ENCODE measurements at places on chromosomes 11 and 22.

GRCh38 chr22:37482244-37482643 is 3.9 kb downstream of the MFNG start:
- DNase-seq, result no peak

- no peak for DNase-seq
Measured at GRCh38 chr11:76742902-76743301, 40.3 kb upstream of the TSKU start.

DNA sequence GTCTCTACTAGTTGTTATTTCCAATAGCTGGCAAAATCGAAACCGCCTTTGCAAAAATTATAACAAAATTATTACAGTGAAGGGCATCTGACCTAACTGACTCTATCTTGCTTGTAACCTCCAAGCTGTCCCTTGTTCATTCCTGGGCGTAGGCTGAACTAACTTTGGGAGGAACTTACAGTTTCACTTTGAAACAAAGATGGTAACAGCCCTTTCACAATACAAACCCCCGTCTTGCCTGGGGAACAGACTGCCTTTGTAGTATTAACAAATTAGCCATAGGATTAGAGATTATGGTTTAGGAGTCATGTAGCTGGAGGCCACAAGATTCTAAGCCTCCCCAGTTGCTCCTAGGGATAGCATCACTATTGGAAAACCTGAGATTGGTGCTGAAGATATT is 131.6 kb upstream of the HSD17B12 start:
- no peak for DNase-seq

DNA sequence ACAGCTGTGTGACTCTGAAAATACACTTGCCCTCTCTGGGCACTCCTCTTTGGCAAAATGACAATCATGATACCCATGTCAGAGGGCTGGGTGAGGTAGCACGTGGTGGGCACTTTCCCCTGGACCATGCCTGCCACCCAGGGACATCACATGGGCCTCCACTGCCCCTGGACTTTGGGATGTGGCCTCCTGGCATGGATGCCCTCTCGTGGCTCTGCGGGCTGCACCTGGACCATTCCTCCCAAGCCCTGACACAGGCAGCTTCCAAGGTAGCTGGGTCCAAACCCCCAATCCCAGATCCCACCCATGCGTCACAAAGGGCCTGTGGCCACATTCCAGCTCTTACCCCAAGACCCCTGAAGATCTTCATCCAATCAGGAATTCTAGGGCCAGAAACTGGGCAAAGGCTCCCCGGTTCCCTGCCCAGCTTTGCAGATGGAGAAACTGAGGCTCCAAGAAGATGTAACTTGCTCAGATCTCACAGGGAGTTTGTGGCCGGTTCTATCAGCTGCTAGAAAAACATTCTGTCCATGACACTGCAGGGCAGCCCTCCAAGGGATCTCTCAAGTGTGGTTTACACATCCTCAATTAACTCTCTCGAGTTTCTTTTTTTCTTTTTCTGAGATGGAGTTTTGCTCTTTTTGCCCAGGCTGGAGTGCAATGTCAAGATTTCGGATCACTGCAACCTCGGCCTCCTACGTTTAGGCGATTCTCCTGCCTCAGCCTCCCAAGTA is 35.4 kb upstream of the CYB5R3 start:
- no peak for DNase-seq

DNA sequence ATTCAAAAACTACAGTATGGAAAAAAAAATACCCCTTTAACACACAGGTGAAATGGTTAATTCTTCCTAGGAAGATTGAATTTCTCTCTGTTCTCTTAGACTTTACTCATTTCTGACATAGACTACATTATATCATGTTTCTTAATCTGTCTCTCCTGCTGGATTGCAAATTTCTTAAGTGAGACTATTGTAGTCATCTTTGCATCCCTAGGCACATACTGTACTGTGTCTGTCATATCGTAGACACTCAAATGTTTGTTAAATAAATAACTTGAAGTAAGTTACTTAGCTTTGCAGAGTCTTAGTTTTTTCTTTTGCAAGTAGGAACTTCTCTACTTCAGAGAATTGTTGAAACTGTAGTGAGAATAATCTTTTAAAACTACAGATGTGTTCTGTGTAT is 58.7 kb downstream of the FAM83F start:
- no peak for DNase-seq

DNA sequence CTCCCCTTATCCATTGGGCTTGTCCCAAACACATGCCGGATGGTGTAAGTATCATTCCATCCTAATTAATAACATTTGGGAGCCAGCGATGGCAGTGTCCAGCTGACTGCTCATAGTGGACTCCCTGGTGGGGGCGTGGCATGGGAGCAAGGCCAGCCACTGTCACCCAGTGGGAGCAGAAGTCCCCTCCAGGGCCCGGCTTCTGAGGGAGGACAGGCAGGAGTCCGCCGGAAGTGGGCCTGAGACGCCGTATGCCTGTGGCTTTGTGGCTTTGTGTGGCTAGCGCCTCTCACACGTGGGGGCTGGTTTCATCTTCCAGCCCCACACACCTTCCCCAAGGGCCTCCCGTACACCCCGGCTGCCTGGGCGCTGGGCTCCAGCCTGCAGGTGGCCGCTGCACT is 124.5 kb downstream of the KCNQ1 start:
- DNase-seq, result peak; percentile 40

DNA sequence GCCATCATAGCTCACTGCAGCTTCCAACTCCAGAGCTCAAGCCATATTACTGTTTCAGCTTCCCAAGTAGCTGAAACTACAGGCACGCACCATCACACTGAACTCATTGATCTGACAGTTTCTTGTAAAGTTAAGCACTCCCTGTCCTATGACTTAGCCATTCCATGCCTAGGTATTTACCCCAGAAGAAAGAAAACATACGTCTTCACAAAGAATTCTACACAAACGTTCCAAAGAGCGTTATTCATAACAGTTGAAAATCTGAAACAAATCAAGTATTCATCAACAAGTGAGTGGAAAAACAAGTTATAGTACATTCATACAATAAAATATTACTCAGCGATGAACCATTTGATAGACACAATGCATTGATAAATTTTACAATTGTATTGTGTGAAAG is 7.8 kb upstream of the NLRP10 start:
- DNase-seq, result no peak

- no peak for DNase-seq
Measured at GRCh38 chr11:115941481-115941993, 437.3 kb upstream of the CADM1 start.

DNA sequence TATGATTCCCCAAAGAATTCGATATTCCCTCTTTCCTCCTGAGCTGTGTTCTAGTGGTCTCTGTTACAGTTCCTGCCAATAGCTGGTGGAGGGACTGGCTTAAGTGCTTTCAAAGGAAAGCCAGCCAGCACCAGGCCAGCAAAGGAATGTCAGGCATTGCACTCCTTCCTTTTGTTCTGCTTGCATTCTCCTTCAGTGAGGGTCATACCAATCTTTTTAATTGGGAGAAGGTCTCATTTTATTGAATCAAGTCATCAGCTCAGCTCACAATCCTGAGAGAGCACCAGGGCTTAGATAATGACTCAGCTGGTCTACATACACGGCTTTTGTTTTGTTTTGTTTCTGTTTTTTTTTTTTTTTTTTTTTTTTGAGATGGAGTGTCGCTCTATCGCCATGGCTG is 222.9 kb downstream of the NAV2 start:
- no peak for DNase-seq

- no peak for DNase-seq
Measured at GRCh38 chr11:47466201-47466600, 17.3 kb upstream of the RAPSN start.

DNA sequence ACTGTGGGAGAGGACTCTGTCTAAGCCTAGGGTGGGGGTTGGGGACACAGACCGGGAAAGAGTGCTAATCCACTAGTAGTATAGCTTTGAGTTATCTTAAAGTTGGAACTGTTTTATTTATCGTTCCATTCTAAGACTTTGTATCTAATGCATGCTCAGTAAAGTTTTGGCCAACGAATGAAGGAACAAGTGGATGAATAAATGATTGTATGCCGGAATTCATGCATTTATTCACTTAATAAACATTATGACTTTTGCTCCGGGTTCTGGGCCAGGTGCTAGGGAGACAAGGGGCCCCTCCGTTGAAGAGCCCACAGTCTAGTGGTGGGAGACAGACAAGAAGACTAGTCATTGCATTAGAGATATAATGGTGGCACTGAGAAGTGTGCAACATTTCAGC is 645 bp downstream of the RNF121 start:
- no peak for DNase-seq

All from KBM-7 (cell line).